ENCODE measurements at places on chromosomes 5 and 9.

DNA sequence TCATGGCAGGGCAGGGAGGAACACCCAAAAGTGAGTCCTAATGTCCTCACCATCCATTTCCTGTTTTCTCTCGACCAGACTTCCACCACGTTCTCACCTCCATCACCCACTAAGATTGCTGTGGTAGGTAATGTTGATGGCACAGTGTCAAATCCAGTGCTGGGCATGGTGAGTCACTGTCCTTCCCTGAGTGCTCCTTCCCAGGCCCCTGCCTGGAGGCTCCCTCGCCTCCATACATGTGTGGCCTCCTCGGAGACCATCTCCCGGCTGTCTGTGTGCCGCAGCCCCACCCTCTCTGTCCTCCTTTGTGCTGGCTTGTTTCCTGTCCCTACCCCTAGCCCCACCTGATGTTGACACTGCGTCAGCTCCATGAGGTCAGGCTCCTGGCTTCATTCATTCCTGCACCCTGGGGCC, 177.5 kb downstream of the SYK start:
- peak; percentile 49 for DNase-seq

DNA sequence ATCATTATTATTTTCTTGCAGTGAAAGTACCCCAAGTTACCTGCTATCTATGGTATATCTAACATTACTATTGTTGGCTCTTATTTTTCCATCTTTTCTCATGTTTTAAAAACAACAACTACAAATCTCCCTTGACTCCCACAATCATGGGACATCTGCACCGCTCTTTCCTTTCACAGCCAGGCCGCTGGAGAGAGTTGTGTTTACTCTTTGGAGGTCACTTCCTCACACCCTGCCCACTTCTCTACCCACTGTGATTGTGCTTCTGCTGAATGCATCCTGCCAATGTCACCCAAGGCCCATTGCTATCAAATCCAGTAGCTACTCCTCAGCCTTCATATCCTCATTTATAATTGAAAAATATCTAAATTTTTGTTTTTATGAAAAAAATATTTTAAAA, 29.7 kb downstream of the SLC28A3 start:
- DNase-seq: no peak

- DNase-seq: peak; percentile 48
Observed at GRCh38 chr9:89606049-89606623, 1.3 kb downstream of the GADD45G start.

DNA sequence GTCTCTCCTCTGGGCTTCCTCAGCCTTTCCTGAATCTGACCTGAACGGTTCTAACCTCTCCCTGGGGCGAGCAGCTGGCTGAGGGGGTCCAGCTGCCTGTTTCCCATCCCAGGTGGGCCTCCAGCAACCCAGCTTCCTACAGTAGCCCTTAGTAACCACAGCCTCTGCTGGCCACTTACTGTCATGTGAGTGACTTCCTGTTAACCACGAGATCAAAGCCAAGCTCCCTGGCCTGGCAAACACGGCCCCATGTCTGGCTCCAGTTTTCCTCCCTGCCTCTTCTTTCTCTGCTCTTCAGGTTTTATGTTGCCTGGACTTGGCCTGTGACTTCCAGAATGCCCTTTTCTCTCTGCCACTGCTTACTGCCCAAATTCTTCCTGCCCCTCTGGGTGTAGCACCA, 47.2 kb upstream of the DAB2IP start:
- peak; percentile 59 for DNase-seq

GRCh38 chr9:33046061-33046460, 21.0 kb downstream of the DNAJA1 start:
- DNase-seq: no peak

DNA sequence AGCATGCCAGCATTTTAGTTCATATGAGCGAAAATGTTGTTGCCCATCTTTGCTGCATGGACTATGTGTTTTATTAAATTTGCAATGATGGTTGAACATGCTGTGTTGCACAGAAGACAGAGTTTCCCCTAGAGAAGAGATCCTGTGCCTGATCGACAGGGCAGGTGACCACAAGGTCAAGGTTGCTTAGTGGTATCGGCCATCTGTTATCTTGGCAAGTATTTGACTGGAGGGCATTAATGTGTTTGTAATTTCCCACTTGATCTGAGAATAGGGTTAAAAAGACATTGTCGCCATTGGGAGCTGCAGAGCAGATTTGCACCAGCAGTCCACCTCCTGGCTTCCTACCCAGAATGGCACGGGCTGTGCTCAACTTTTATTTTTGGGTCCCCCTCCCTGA, 1523.6 kb upstream of the WWC1 start:
- no peak for DNase-seq

- DNase-seq: no peak
Observed at GRCh38 chr5:170154744-170155143, 49.0 kb downstream of the FOXI1 start.

- no peak for DNase-seq
Observed at GRCh38 chr9:1513105-1513504, 462.9 kb downstream of the DMRT2 start.

DNA sequence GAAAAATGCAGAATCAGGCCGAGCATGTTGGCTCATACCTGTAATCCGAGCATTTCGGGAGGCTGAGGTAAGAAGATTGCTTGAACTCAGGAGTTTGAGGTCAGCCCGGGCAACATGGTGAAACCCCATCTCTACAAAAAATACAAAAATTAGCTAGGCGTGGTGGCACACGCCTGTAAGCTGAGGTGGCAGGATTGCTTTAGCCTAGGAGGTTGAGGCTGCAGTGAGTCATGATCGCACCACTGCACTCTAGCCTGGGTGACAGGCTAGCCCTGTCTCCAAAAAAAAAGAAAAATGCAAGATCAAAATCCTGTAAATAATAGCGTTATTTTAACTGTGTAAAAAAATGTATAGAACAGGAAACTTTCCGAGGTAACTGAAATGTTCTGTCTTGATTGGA, 39.4 kb downstream of the RNF44 start:
- DNase-seq: no peak

- no peak for DNase-seq
Observed at GRCh38 chr5:146849694-146850303, 28.8 kb downstream of the PPP2R2B start.

GRCh38 chr9:117093891-117094844, 320.7 kb downstream of the ASTN2 start:
- no peak for DNase-seq

GRCh38 chr5:1503241-1504068, 20.3 kb downstream of the LPCAT1 start:
- DNase-seq: no peak

DNA sequence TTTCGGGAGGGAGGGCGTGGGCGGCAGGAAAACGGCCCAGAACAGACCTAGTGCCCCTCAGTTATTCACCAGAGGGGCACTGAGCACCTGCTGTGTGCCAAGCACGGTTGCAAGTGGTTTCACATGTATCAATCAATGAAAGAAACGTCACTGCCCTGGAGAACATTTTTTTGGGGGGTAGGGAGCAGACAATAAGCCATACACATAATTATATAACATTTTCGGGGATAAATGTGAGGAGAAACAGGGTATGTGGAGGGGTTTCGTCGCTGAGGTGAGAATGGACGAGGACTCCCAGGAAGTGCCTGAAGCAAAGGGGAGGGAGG, 444 bp upstream of the ZNF354A start:
- DNase-seq: no peak

GRCh38 chr5:67360047-67360446, 163.4 kb upstream of the CD180 start:
- DNase-seq: no peak

- DNase-seq: no peak
Observed at GRCh38 chr9:124389146-124389939, 25.9 kb downstream of the PSMB7 start.

GRCh38 chr9:115106642-115107041, 11.3 kb downstream of the TNC start:
- no peak for DNase-seq

- no peak for DNase-seq
Observed at GRCh38 chr5:97874491-97874890, 691.4 kb upstream of the RIOK2 start.

- DNase-seq: peak; percentile 85
Observed at GRCh38 chr9:94937214-94937903, 210.9 kb downstream of the AOPEP start.

- peak; percentile 82 for DNase-seq
Observed at GRCh38 chr5:139439013-139439903, at the start of gene DNAJC18. Gene DNAJC18, minus strand, starts transcription at chr5:139439525. Its CDS starts 80 bp downstream, at chr5:139439445.

GRCh38 chr5:6820851-6821479, 107.7 kb downstream of the TENT4A start:
- no peak for DNase-seq

GRCh38 chr5:36719282-36719681, 112.9 kb downstream of the SLC1A3 start:
- no peak for DNase-seq

DNA sequence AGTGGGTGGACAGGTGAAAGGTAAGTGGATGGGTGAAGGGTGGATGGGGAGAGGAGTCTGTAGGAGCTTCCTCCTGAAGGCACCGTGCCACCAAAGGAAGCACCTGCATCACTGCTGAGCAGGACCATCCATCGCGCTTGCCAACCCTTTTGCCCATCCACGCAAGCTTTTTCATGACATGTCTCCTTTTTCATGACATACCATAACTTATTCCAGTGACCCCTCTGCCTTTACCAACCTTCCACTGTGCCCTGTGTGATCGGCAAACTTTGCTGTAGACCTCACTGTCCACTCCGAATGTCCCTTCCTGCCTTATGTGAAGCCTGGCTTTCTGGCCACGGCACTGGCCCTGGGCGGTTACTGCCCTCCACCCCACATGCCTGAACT, 13.4 kb downstream of the FLT4 start:
- DNase-seq: no peak

- DNase-seq: no peak
Observed at GRCh38 chr9:108012405-108012804, 522.8 kb upstream of the KLF4 start.

GRCh38 chr5:141734501-141735229, 52.6 kb upstream of the ARAP3 start:
- peak; percentile 36 for DNase-seq

GRCh38 chr5:3602785-3603502, 7.3 kb downstream of the IRX1 start:
- no peak for DNase-seq

DNA sequence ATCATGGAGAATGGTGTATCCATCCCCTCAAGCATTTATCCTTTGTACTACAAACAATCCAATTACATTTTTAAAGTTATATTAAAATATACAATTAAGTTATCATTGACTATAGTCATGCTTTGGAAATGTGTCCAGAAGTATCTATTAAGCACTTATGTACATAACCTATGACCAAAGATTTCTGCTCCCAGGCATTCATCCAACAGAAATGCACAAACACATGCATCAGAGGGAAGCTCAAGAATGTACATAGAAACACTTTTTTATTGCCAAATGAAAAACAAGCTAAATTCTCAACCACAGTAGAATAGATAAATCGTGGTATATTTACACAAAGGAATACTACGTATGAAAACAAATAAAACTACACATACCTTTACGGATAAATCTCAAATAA, 700.5 kb upstream of the ZNF608 start:
- DNase-seq: no peak

DNA sequence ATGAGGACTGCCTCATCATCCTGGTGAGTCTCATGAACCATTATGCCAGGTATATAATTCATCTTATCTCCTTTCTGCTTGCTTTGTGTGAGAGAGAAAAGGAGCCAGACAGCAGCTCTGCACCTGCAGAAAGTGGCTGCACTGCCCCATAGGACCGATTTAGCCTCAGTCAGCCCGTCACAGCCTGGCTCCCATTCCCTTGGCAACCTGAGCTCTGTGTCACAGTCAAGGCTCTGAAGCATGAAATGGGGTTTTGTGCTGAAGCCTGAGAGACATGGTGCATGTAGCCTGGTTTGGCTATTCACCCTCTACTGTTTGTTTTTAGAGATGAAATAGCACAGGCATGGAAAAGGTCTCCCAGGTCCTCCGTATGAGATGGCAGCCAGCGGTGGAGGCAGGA, 198.3 kb downstream of the KCTD16 start:
- DNase-seq: no peak

DNA sequence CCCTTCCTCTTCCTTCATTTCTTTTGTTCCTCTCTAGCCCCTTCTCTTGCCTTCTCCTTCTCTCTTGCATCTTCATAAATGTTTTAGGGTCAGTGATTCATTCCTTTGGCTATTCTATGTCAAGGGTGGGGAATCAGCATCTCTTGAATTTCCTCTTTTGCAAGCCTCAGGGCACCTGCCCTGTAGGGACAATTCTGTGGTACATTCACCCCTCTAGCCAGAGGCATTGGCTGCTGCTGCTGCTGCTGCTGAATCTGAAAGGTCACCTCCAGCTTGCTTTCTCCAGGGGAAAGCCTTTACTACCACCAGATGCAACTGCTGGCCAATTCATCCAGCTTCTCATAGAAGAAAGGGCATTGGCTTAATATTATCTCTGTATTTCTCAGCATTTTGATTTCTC, 87.3 kb downstream of the INSYN2B start:
- no peak for DNase-seq

GRCh38 chr9:71955300-71955915, 44.0 kb downstream of the C9orf85 start:
- DNase-seq: no peak

- DNase-seq: peak; percentile 43
Observed at GRCh38 chr5:122091936-122092600, 14.0 kb upstream of the LOX start.

DNA sequence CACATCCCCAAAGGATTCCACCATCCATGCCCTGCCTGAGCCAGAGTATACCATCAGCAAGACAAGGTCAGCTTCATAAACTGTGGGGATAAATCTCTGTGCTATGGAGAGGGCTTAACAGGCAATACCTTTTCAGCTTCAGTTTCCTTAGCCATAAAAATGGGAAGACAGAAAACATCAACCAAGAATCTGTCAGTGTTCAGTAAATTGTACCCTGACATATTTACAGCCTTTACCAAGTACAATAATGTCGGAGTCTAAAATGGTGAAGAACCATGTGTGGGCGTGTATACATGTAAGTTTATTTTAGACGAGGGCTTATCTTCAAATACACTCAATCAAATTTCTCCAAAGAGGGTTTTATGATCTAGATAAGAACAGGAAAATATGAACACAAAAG, 94.7 kb downstream of the ELAVL2 start:
- DNase-seq: no peak

DNA sequence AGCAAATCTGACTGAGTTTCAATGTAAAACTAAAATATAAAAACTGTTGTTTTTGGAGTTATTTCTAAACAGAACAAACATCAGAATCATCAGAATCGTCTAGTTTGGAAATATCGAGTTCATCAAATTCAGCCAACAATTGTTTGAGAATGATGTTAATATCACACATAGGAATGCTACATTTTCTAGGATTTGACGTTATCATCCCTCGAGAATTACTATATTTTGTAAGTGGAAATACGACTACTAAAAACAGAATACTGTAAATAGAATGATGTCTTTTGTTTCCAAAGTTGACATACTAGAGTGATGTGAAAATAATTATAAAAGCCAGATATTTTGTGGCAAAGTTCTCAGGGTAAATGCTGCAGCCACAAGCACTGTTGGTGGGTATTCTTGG, 805.9 kb downstream of the TLE1 start:
- DNase-seq: no peak

- no peak for DNase-seq
Observed at GRCh38 chr5:119250946-119251901, 104.6 kb upstream of the TNFAIP8 start.

Data from H4 (cell line).